ENCODE measurements at places on chromosomes 2 and 18.

DNA sequence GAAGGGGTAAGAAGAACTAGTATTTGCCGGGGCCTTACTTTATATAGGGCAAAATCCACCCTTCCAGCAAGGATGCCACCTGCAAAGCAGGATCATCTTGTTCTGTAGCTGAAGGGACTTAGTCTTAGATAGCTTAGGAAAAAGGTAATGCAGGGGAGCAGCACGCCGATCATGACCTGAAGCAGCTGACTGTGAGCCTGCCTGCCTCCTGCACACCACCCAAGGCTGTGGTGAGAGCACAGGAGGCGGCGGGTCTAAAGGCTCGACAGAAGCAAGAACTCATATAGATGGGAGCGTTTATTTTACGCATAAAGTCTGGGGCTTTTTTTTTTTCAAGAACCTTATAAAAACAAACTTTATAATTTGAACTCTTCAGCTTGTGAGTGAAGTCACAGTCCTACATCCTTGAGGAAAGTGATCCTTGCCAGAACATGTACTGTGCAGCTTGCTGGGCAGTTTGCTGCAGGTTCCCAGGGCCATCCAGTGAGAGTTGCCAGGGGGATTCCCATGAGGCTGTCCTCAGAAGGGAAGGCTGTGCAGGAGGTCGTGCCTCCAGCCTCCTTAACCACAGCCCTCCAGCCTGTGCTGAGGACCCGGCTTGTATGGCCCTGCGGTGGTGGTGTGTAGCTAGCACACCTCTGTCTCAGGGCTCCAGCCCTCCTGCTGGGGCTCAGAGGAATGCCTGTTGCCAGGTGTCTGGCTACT lies 92.1 kb downstream of the RNF144A start:
- DNase-seq = no peak

GRCh38 chr18:30302181-30302580 lies 740.4 kb downstream of the DSC3 start:
- DNase-seq = no peak

DNA sequence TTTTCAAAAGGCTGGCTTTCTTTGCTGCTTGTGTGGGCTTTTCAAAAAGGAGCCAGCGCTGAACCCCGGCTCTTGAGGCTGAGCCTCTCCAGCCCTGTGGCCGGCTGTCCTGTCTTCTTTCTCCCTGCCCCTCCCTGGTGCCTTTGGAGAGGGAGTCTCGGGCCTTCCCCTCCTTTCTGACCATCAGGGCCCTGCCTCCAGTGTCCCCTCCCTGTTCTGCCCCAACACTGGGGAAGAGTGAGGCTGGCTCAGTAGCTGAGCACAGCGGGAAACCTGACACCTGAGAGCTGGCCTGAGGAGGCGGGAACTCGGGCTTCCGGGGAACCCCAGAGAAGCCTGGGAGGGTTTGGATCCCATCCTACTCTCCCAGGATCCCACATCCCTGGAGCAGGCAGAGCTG lies 232.1 kb downstream of the LOXHD1 start:
- DNase-seq = no peak

DNA sequence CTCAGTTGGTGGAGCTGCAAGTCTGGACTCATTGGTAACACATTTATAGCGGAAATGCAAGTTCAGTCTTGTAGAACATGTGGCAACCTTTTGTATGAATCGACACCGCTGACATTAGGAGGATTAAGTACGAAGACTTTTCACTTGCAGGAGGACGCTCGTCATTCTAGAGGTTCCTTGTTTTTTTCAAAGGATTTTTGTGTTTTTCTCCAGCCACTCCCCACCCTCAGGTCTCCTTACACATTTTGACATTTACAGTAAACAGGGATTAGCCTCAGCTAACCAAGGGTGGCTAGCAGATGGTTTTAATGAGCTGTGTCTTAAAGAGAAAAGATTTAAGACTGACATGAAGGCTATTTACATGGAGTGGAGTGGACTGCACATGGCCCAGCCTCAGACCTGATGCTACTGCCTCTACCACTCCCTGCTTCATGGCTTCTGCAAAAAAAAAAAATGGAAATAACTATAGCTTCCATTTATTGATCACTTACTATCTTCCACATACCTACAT lies 173.8 kb downstream of the TRIB2 start:
- DNase-seq = no peak

GRCh38 chr18:76983613-76984051 lies 149.0 kb downstream of the MBP start:
- DNase-seq = no peak

GRCh38 chr2:166563894-166564293 lies 69.8 kb upstream of the SCN7A start:
- DNase-seq = no peak

DNA sequence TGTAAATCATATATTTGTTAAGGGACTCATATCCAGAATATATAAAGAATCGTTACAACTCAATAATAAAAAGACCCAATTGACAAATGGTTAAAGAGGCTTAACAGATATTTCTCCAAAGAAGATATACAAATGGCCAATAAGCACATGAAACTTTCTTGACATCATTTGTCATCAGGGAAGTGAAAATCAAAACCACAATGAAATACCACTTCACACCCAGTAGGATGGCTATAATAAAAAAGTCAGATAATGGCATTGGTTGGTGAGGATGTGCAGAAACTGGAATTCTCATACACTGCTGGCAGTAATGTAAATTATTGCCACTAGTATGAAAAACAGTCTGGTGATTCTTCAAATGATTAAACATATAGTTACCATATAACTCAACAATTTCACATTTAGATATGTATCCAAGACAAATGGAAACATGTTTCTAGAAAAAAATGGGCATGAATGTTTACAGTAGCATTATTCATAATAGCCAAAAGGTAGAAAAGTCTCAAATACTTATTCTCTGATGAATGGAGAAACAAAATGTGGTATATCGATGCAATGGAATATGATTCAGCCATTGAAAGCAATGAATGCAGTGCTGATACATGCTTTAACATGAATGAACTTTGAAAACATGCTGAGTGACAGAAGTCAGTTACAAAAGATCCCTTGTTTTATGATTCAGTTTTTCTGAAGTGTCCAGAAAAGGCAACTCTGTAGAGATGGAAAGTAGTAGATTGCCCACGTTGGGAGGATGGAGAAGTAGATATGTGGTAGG lies 304.6 kb upstream of the ZEB2 start:
- no peak for DNase-seq

DNA sequence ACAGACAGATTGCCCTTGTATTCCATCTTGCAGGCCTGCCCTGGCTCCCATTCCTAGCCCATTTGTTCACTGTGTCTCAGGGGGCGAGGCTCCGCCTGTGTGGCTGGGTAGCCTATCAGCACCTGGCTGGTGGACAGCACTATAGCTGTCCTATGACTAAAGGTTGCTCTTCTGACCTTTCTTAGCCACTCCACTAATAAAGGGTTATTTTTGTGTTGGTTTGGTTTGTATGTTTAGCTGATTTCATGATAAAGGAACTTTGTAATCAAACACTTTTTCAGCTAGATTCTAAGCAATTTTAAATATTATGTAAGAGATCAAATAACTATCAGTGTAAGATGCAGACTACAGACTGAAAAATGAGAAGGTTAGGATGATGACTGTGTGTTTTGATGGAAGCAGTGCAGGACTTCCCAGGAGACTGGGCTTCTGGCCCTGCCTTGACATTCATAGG lies 72.2 kb downstream of the CRIM1 start:
- DNase-seq = no peak

DNA sequence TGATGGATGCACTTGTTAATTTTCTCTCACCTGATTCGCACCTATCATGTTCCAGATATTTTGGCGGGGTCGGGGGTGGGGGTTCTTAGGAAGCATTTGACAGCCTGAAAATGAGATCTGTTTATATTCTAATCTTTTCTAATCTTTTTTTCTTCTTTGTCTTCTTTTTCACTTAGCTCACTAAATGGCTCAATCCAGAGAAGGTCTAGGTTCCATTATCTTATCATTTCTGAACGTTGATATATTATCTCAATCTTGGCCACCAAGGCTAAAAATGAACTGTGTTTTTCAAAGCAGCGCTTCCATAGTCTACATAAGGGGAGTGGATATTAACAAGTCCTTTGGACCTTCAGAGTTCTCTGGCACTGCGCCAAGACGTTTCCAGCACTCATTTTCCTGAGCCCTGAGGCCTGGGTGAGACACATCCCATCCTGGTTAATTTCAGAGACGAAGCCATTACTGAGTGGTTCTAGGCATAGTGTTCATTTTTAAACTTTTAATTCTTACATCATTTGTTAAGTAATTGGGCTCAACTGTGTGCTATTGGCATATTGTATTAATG lies 229.0 kb downstream of the SOX11 start:
- no peak for DNase-seq

DNA sequence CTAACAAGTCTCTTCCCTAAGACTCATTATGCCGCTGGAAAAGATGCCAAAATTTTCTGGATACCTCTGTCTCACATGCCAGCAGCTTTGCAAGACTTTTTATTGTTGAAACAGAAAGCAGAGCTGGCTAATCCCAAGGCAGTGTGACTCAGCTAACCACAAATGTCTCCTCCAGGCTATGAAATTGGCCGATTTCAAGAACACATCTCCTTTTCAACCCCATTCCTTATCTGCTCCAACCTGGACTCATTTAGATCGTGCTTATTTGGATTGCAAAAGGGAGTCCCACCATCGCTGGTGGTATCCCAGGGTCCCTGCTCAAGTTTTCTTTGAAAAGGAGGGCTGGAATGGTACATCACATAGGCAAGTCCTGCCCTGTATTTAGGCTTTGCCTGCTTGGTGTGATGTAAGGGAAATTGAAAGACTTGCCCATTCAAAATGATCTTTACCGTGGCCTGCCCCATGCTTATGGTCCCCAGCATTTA lies 26.3 kb downstream of the DHRS9 start:
- DNase-seq = peak; percentile 48

- no peak for DNase-seq
Observed at GRCh38 chr2:128157644-128158043, 66.6 kb downstream of the UGGT1 start.

DNA sequence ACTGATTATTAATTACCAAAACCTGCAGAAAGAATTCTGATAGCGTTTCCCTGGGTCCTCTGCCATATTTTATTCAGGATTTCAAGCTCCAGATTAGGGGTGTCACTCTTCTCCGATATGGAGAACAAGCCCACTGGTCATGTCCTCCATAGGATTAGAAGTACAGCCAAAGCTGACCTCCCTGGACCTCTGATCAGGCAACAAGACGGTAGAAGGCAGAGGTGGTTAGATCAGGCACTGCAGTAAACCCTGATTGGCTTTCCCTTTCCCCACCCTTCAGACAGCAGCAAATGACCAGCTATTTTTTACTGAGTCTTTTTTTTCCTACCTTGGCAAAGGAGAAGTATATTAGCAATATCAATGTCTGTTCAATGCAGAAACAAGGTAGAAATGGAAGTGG lies 37.7 kb downstream of the SPC25 start:
- no peak for DNase-seq

DNA sequence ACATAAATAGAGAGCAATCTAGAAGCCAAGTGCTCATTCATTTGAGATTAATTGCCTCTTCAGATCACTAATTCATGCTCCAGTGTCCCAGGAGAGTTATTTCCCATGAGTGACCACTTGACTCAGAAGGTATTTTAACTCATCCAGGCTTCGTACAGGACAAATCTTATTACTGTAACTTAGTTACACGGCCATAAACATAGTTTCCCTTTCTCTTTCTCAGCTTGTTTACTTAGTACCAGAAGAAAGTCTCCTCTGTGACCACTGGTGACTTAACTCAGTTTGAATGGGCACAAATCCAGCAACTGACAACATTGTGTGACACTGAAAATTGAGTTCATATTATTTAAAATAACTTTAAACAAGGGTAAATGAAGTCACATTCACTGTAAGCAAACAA lies 25.3 kb downstream of the MMADHC start:
- no peak for DNase-seq

DNA sequence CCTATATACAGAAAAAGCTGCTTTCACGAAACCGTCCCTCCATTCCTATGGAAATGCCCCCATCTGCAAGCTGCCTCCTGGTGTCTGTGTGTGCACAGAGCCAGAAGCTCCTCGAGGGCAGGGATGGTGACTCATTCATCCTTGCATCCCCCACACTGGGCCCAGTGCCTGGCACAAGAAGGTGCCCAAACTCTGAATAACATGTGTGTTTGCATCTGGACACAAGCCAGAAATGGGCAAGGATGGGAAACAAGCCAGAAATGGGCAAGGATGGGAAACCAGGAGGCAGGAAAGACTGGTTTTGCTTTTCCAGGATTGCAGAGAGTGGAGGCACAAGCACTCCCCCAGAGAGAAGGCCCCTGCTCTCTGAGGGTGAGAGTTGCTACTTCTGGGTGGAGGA lies 313.9 kb downstream of the CELF4 start:
- no peak for DNase-seq

DNA sequence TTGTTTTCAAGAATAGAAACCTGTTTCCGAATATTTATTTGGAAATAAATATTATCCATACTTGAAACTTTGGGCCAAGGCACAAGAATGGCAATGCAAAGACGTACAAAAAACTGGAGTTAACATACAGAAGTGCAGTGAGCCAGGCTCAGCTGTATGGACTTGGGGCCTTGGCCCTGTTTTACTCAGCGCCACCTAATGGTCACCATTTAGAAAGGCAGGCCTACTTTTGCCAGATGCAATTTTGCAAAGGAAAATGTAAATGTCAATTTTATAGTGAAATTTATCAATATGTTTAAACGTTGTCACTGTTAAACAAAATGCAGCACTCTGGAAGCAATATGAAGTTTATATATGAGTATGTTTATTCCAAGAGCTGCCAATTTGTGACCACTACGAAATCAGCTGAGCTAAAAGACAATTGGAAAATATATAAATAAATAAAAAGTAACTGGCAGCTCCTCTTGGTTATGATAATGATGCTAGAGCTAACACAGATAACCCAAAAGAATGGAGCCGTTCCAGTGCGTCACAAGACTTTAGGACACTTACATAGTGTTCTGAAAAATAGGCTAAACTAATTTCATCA lies 155.0 kb downstream of the ARHGAP15 start:
- DNase-seq = peak; percentile 42

- DNase-seq = peak; percentile 14
Observed at GRCh38 chr2:177998006-177998405, 74.6 kb downstream of the PDE11A start.

DNA sequence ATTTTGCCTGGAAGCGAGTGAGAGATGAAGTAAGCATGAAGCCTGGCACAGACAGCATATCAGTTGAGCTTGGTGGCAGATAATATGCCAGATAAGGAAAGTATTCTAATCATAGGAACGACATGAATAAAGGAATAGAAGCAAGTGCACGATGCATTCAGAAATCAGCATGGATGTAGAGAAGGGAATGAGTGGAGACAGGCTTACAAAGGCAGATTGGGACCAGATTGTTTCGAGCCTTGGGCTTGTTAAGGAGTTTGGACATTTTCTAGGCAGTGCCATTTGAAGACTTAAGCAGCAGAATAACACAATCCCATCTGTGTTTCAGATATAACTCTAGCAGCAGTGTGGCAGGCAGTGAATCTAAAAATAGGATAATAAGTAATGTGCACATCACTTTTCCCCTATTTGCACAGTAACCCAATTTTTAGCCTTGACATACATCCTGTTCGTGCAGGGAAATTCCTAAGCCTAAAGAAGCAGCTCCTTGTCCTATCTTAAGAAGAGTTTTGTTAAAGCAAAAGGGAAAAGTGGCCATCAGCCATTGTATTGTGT lies 450.2 kb downstream of the PLCL1 start:
- DNase-seq = no peak
